ENCODE measurements at places on chromosomes 2 and 18. TPM values are rescaled to one million over a fixed set of nuclear protein-coding genes. Genes with fewer than 3 reads are reported as not detected.

The CXCR1 gene
- not detected for total RNA-seq

The MC5R gene
- not detected for total RNA-seq

The ANO7 gene
- total RNA-seq, result 1.8 TPM

The GPR148 gene
- not detected for total RNA-seq

- DNase-seq, result no peak
These were observed at the start of gene CTLA4 for GRCh38 chr2:203867561-203868200. CTLA4 (plus strand) TSS chr2:203867771; CDS start chr2:203867943, 172 bp downstream.

DNA sequence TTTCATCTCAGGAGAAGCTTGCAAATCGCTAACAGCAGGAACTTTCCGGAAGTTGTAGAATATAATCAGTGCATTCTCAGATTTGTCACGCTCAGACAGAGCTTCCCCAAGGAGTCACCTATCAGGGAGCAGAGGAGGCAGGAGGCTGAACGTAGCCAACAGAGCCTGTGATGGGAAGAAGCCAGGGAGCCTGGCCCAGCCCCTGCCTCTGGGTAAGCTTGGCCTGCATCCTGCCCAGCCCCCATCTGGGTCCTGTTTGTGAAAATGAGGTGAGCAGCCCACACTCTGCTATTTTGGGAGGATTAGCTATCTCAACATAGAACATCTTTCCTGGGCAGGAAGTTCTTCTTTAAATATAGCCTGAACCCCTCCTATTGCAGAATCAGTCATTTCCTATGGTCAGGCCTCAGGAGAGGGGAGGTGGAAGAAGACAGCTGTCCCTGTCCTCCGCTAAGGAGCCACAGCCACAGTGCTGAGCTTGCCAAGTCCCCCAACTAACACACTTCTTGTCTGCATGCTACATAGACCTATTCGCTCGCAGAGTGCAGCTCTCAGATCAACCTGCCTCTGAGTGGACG, 19.2 kb upstream of the PKDCC start:
- DNase-seq, result no peak

- no peak for DNase-seq
These were observed 139.6 kb upstream of the ASB18 start for GRCh38 chr2:236403811-236404210.

DNA sequence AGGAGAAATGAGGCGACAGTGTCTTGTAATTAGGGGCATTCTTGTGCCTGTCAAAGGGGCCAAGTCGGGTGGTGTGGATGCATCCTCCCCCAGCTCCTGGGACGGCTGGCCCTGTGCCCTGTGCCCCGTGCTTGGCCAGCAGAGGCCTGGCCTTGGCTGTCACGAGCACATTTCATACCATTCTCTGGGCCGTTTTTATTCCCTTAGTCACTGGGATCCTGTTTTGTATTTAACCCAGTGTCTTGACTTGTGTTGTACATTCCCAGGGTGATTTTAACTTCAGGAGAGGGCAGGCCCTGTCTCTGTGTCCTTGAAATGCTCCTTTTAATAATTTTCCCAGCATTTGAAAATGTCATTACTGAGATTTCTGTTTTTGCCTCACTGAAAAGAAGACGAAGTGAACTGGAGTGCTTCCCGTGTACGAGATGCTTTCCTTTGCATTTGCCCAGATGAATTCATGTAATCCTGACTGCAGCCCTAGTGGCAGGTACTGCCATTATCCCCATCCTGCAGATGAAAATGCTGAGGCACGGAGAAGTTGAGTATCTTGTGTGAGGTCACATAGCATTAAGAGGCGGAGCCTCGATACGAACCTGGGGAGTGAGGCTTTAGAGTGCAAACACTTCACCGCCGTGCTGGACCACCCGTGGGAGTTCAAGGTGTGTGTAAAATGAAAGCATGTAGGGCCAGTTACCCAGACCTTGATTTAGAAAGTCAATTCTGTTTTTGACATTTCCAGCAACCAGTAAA, 57.0 kb downstream of the SH3RF3 start:
- peak; percentile 71 for DNase-seq

DNA sequence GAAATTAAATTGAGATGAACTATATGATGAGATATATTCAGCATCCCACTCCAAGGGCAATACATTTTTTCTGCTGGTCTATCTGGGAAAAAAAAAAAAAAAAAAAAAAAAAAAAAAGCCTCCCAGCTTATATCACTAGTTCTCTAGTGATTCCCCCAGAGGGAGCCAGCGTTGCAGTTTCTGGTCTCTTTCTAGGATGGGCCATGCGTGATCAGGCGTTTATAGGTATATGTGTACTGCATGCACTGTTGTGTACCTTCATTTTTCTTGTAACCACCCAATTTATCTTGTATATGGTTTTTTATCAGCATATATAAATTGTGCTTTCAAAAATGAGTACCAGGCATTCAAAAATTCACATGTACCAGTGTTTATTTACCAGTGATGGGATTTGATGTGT, 35.1 kb downstream of the DCDC2C start:
- peak; percentile 3 for DNase-seq

GRCh38 chr2:24354957-24355356, 5.4 kb downstream of the ITSN2 start:
- no peak for DNase-seq

GRCh38 chr2:42102591-42103450, 55.0 kb downstream of the PKDCC start:
- DNase-seq, result peak; percentile 47

GRCh38 chr2:208618220-208618619, 211.6 kb downstream of the PTH2R start:
- DNase-seq, result no peak

DNA sequence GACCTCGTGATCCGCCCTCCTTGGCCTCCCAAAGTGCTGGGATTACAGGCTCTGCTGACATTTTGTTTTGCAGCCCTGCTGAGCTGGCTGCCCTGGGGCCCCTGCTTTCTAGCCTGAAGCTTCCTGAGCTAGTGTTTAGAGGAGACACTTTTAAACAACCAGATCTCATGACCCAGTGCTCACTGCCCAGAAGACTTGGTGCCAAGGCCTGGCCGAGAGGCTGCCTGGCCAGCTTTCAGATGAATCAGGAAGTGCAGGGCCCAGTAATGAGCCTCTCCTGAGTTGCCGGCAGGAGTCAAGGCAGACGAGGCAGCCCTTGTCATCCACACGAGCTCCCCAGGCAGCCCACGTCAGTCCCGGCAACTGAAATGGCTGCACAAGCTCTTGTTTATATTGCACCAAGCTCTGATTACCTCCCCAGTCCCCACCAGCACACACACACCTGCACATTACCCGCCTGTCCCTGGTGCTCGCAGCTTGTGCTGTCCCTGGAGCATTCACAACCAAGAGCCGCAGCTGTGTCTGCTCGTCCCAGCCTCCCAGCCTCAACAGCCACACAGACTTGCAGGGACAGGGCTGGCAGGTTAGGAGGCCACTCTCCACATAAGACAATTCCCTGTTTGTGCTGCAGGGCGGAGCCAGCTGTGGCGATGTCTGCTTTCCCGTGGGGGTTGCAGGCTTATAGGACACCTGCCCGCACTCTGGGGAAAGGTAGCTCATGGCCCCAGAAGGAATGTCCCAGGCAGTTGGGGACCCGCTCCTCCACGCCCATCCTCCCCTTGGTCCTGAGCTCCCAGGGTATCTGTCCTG, 331.2 kb upstream of the MYT1L start:
- no peak for DNase-seq

DNA sequence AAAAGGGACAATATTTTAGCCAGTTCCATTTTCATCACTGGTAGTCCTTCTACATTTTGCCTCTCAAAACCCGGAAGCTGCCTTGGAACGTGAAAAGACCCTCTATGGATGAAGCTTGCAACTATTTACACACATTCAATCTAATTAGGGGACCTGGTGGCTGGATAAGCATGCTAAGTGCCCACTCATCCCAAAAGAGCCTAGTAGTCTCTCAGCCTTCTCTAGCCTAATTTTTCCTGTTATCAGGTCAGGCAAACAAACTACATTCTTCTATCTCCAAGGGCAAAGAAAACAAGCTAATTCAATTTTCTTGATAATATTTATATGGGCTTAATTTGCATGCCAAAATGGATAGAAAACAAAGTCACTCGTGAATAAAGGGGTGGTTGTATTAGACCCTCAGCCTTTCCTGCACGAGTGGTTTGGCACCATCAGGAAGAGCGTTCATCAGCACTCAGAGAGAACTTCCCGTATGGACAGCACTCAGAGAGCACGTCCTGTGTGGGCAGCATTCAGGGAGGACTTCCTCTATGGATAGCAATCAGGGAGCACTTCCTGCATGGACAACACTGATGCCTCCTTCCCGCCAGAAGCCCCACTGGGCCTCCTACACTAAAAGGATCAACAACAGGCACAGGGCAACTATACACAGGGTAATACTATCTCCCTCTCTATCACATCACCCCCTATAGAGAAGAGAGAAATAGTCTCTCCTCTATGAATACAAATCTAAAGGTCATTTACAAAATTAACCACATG, 122.2 kb downstream of the RBMS1 start:
- no peak for DNase-seq

- DNase-seq, result no peak
These were observed 547.0 kb upstream of the ACVR2A start for GRCh38 chr2:147297820-147298219.

DNA sequence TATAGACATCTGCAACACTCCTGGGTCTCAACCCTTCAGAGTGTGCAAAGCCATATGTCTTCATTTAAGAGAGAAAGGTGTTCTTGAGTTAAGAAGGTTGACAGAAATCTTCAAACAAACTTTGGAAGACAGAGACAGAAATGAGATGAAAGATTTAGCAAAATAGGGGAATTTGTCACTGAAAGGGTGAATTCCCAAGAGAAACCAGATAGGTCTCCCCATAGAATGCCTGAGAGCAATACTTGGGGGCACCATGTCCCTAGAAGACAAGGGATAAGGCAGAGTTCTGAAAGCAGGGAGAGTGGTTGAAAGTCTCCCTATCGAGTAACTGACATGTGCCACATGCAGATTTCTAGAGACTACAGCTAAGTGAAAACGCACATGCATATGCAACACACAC, 50.0 kb downstream of the AP1S3 start:
- no peak for DNase-seq

DNA sequence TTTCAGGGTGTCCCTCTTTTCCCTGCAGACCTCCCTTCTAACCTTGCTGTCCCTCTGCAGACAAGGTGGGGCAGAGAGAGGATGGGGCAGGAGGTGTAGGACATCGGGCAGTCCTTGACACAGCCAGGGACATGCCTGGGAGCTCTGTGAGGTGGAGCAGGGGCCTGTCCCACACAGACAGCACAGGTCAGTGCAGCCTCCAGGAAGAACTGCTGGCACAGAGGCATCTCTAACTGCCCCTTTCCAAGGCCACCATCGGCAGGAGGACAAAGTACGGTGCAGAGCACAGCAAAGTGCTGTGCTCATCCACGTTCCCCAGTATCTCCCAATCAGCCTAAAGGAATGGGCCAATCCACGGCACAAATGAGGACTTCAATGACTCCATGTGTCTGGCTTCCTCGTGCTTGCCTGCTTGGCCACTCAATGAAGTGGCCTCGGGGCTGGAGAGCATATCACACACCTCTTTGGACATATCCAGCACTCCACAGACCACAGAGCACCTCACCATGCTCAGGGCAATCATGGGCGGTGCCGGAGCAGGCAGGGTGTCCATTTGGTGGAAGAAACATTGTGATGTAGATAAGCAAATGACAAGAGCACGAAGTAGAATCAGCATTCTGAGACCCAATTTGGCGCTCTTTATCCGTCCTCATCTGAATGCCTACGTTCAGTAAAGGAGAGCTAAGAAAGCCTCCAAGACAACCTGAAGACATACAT, 11.9 kb downstream of the CHST10 start:
- no peak for DNase-seq

DNA sequence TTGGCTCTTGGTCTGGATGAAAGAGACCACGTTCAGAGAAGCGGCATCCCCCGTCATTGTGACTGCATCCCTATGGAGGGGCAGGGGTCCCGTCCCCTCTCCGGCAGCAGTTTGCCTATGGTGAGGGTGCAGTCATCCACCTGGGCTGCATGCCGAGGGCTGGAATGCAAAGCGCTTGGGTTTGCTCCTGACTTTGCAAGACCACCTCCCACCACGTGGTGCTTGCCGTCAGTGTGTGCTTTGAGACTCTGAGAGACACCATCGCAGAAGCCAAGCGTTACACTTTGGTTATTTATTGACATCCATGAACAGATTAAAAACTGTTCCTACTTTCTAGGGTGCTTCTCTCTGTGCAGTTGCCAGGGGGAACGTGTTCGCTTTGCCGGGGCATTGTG, 59.5 kb downstream of the SH3RF3 start:
- DNase-seq, result peak; percentile 10

- DNase-seq, result no peak
These were observed 21.9 kb upstream of the RNF149 start for GRCh38 chr2:101330253-101330933.

GRCh38 chr2:237042101-237042500, 43.6 kb upstream of the COPS8 start:
- no peak for DNase-seq

DNA sequence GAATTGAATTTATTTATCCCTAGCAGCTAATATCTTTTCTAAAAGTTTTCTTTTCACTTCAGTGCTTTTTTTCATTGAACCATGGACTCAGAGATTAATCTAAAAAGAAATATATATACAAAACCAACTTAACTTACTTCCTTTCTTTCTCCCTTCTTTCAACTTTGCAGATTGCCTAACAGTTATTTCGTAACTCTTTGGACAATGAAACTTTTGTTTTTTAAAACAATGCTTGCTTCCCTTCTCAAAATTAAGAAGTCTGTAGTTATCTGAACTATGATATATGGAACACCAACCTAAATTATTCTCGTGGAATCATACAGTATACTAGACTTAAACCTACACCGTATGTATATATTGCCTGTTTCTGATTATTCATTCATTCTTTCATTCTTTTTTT, 62.9 kb downstream of the MIB1 start:
- peak; percentile 51 for DNase-seq

DNA sequence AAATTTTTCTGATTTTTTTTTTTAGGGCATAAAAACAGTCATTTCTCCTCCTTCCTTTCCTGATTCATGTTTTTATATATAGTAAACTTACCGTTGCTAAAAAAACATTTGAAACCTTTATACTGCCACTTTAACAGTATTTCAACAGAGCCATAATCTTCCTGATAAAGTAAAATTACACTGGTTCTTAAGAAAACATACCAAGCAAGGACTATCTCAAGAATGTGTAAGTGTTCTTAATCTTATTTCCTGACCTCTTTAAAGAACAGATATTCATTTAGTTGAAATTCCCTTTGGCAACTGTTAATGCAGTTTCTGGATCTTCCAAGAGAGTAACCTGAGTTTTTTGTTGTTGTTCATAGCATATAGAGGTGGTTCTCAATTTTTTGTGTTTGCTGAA, 26.6 kb upstream of the COLEC12 start:
- no peak for DNase-seq

DNA sequence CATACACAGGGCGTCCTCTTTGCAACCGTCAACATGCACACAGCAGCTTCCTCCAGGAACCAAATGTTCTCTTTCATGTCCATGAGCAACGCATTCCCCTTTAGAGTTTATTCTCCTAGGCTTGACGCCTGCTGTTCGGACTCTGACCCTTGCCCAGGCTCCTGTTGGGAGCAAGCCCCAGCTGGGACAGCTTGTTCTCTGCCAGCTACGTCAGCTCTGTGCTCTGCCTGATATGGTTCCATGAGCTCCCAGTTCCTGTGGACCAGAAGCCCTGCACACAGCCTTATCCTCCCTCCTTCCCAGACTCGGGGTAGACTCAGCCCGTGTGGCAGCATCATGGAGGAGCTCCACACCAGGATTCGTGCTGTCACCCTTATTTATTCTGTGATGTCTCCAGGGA, 253.1 kb upstream of the PXDN start:
- DNase-seq, result no peak
